ENCODE measurements at places on chromosomes 3 and 15. TPM values are rescaled to one million over a fixed set of nuclear protein-coding genes. Genes with fewer than 3 reads are reported as not detected.

The HYAL1 gene
- total RNA-seq: not detected

DNA sequence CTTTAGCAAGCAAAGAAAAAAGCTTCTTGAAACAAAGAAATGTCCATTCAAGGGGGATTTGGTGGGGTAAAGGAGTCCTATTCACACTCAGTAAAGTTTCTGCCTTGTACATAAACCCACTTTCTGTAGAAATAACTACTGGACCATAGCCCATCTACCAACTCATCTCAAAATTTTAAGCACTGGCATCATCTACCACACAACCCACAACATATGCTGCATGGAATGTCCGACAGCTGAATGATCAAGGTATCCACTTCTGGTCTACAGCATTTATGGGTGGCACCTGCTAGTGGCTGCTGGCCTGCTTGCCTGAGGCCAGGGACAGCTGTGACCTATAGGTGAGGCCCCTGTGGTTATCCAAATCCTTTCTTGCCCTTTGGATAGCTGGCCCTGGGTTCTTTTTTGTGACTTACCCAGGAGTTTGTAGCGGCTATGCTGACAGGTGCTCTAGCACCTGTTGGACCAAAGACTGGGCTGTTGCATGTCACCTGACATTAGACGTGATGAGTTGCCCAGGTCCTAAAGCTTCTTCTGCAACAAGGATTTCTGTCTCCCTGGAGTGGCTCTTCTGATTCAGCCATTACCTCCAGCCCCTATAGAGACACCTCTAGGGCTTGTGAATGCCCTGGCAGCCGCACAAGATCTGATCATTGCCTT is 19.2 kb upstream of the MEF2A start:
- H3K27ac ChIP-seq: no peak overlapping the region
- no peak for DNase-seq
- no peaks in the 10 kb centered on the region for H3K36me3 ChIP-seq
- H3K27me3 ChIP-seq: no peaks in the 10 kb centered on the region
- no peak overlapping the region for H3K4me3 ChIP-seq

GRCh38 chr3:153680526-153680925 is 440.7 kb upstream of the ARHGEF26 start:
- H3K27me3 ChIP-seq: no peaks in the 10 kb centered on the region
- H3K27ac ChIP-seq: no peak overlapping the region
- H3K4me3 ChIP-seq: no peak overlapping the region
- peaks cover 1% of the 10 kb centered on the region for H3K36me3 ChIP-seq
- H3K4me1 ChIP-seq: peaks cover 16% of the 10 kb centered on the region

The CILP gene
- not detected for total RNA-seq

GRCh38 chr3:169323578-169324451 is 339.7 kb downstream of the MECOM start:
- H3K4me3 ChIP-seq: no peak overlapping the region
- H3K4me1 ChIP-seq: no peaks in the 10 kb centered on the region
- no peaks in the 10 kb centered on the region for H3K36me3 ChIP-seq
- peaks cover 6% of the 10 kb centered on the region for H3K27me3 ChIP-seq
- no peak overlapping the region for H3K27ac ChIP-seq
- DNase-seq: no peak

- peaks cover 49% of the 10 kb centered on the region for H3K4me1 ChIP-seq
- H3K4me3 ChIP-seq: no peak overlapping the region
- H3K27me3 ChIP-seq: no peaks in the 10 kb centered on the region
These were observed 39.8 kb downstream of the IDH2 start for GRCh38 chr15:90062462-90062932.

The MNS1 gene
- 0.67 TPM for total RNA-seq

DNA sequence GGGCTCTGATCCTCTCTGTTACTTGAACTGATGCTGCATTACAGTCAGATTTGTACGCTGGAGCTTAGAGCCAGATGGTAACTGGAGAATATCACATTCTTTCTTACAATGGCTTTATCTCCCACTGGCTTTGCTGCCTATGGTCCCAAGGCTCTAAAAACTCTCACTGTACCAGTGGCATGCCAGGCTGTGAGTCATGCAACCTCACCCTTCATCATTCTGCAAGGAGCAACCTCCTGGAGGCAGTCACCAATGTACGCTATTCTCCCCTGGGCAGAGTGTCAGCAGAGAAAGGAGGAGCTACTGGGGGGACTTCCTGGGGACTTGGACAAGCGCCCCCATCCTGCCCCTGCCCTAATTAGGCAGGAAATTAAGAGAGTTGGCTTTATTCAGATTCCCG is 97.9 kb upstream of the EIF1B start:
- no peak overlapping the region for H3K27ac ChIP-seq
- DNase-seq: no peak
- peaks cover 2% of the 10 kb centered on the region for H3K4me1 ChIP-seq
- H3K27me3 ChIP-seq: no peaks in the 10 kb centered on the region
- no peak overlapping the region for H3K4me3 ChIP-seq
- H3K36me3 ChIP-seq: no peaks in the 10 kb centered on the region

Data from activated naive CD4-positive, alpha-beta T cell treated with anti-CD3 and anti-CD28 coated beads for 36 hours (primary cell).